Stimulated activated CD4-positive, alpha-beta T cell treated with anti-CD3 and anti-CD28 coated beads, Interleukin-12 subunit alpha, Interleukin-12 subunit beta, amount 100 ng/mL, for 48 hours (primary cell): ENCODE measurements at places on chromosomes 6 and 20.

DNA sequence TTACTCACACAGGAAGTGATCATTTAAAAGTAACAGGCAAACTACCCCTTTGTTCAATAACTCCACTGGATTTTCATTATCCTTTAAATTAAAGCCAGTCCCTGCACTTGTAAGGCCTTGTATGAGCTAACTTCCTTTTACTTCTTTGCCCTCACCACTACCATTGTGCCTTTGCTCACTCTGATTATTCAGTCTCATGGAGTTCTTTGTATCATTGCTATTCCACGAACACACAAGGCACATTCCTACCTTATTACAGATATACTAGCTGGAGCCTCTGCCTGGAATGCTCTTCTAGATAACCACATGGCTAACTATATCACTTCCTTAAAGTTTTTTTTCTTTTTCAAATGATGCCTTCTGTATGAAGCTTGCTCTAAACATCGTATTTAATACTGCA is 748.6 kb upstream of the HS3ST5 start:
- DNase-seq, result no peak

DNA sequence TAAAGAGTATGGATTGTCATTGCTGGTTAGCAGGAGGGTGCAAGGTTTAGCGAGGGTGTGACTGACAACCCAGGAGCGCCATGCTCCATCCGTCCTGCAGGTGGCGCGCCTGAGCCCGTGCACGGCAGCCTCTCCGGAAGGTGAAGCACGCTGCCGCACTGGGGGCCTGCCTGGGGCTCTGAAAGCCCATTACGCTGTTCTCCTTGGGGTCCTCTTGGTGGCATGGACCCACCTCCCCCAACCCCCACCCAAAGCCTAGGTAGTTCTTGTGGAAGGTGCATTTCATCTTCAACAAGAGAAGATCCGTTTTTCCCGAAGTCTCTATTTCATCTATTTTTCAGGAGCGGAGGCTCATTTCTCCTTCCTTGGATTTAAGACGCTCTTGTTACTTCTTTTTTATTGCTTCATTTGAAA is 197.4 kb upstream of the KCNG1 start:
- peak; percentile 49 for DNase-seq

- DNase-seq, result no peak
Observed at GRCh38 chr20:32125506-32125905, 16.0 kb downstream of the TM9SF4 start.

DNA sequence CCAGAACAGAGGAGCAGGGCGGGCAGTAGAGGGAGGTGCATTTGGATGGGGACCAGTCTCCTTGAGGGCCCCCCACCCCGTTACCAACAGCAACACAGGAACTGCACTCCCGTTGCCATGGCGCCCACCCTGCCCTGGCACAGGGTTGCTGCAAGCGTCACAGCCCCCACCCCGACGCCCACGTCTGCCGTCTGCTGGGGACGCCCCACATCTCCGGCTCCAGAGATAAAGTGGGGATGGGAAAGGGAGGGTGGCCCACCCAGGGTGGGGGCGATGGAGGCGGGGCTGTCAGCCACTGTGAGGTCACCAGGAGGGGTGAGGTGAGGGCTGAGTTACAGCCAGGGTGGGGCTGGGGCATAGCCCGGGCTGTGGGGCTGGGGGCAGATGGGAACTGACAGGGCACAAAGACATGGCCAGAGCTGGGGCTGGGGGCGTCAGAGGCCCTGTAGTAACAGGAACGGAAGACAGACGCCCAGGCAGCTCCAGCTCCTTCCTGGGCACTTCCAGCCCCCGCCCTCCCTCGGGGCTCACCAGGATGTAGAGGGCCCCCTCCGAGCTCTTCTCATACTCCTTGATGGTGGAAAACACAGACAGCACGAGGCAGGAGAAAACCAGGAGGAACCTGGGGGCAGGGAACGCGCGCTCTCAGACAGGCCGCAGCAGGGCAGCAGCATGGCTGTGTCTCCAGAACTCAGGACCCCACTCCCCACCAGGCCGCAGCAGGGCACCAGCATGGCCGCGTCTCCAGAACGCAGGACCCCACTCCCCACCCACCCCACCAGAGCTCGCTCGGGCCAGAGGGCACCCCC is 26.0 kb downstream of the KCNQ2 start:
- no peak for DNase-seq

GRCh38 chr6:105507811-105508210 is 104.9 kb upstream of the PREP start:
- no peak for DNase-seq

DNA sequence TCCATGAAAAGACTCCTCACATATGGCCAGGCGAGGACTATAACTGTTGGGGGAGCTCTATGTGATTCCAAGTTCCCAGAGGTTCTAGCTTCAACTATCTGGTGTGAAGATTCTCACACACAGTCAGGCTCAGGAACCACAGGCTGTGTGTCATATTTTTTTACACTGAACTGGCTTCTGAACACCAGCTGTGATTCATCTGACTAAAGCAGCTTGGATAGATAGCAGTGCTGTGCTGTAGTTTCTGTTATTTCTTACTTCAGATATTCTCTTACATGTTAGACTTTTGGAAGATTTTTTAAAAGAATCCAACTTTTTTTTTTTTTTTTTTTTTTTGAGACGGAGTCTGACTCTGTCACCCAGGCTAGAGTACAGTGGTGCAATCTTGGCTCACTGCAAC is 140.7 kb upstream of the MCHR2 start:
- DNase-seq, result no peak

DNA sequence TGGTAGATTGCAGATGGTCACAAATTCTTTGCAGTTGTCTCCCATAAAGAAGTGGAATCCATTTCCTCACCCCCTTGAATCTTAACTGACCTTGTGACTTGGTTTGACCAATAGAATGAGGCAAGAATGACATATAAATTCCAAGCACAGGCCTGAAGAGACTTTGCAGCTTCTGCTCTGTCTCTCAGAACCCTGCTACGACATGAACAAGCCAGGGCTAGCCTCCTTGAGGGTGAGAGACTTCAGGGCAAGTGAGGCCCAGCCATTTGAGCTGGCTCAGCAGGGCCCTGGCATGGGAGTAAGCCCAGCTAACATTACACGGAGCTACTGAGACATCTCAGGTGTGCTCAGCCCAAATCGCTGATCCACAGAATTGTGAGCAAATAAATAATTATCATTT is 216.3 kb upstream of the MAN1A1 start:
- DNase-seq, result no peak

- no peak for DNase-seq
Observed at GRCh38 chr20:24533449-24533848, 64.0 kb downstream of the SYNDIG1 start.

GRCh38 chr20:40173872-40174271 is 515.2 kb downstream of the MAFB start:
- no peak for DNase-seq

- no peak for DNase-seq
Observed at GRCh38 chr6:169787797-169788196, 36.4 kb downstream of the ERMARD start.

DNA sequence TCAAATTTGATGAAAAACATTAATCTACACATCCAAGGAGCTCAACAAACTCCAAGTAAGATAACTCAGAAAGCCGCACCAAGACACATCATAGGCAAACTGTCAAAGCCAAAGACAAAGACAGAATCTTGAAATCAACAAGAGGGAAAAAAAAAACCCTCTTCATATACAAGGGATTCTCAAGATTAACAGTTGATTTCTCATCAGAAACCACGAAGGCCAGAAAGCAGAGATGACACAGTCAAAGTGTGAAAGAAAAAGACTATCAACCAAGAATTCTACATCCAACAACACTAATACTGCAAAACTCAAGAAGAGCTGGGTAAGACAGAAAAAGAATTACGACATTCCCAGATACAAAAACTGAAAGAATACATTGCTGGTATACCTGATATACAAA is 73.8 kb downstream of the CDK19 start:
- no peak for DNase-seq

DNA sequence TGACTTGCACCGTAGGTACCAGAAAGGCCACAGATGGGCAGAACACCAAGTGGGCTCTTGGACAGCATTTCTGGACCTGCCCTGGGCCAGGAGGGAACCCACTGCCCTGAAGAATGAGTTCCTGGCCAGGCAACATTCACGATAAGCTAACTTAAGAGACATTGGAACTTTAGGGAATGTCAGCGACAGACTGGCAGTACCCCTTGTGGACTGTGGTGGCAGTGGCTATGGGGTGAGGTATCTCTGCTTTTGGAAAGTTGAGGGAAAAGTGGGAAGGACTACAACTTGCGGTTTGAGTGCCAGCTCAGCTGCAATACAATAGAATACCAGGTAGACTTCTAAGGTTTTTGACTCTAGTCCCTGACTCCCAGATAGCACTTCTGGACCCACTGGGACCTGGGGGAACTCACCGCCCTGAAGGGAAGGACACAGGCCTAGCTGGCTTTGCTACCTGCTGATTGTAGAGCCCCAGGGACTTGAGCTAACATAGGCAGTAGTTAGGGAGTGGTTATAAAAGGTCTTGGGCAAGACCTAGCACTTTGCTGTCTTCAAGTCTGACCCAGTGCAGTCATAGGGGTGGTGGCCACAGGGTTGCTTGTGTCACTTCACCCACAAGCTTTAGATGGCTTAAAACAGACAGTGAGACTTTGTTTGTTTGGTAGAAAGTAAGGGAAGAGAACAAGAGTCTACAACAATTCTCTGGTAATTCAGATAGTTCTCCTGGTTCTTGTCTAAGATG is 617.6 kb downstream of the COL12A1 start:
- DNase-seq, result no peak

- no peak for DNase-seq
Observed at GRCh38 chr6:48835421-48835958, 627.6 kb downstream of the MMUT start.

- no peak for DNase-seq
Observed at GRCh38 chr6:34592208-34592952, 36.3 kb upstream of the SPDEF start.

- no peak for DNase-seq
Observed at GRCh38 chr6:157524735-157525134, 143.7 kb downstream of the ZDHHC14 start.

DNA sequence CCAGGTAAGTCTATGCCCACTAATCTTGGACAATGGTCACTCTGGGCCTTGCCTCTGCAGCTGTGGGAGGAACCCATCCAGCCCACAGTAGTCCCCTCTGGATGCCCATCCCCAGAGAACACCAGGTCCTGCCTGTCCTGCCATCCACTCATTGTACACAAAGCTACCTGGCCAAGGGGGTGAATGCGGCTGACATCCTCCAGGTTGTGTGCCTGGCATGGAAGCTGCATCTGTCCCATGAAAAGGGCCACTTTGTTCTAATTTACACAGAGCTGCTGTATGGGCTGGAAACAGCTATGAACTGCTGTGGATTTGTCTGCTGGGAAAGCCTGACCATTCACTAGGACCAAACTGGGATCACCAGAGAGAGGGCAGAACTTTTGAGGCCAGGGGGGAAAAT is 324.8 kb downstream of the LRFN2 start:
- DNase-seq, result no peak

DNA sequence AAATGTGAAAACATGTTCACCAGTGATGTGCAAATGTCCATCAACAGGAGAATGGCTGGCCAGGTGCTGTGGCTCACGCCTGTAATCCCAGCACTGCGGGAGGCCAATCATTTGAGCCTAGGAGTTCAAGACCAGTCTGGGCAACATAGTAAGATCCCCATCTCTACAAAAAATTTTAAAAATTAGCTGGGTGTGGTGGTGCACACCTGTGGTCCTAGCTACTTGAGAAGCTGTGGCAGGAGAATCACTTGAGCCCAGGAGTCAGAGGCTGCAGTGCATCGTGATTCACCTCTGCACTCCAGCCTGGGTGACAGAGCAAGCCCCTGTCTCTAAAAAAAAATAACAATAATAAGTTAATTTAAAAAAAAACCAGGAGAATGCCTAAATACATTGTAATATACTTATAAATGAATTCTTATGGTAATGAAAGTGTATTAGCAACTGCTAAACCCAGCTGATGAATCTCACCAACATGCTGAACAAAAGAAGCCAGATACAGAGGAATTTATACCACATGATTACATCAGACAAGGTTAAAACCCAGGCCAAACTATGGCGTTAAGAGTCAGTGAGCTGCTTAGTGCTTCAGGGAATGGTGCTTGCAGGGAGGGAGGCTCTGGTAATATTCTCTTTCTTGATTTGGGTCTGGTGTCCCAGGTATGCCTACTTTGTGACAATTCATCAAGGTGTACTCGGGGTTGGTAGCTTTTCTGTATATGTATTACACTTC is 36.4 kb downstream of the RPP40 start:
- DNase-seq, result no peak

- DNase-seq, result no peak
Observed at GRCh38 chr6:87282743-87283142, 39.6 kb upstream of the SMIM8 start.

DNA sequence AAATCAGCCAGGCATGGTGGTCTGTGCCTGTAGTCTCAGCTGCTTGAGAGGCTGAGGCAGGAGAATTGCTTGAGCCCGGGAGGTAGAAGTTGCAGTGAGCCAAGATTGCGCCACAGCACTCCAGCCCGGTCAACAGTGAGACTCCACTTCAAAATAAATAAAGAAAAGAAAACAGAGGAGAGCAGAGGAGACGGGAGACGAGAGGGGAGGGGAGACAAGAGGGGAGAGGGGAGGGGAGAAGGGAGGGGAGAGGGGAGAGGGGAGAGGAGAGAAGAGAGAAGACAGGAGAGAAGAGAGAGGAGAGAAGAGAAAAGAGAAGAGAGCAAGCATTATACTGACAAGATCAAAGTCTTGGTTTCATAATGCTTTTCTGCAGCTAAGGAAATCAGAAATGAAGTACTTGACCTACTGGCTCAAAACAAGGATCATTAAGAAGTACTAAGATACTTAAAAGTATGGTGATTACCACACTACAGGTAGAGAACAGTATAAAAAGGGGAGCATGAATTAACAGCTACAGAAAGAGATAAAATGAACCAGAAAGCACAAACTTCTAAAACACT is 30.5 kb downstream of the FAM8A1 start:
- DNase-seq, result no peak

DNA sequence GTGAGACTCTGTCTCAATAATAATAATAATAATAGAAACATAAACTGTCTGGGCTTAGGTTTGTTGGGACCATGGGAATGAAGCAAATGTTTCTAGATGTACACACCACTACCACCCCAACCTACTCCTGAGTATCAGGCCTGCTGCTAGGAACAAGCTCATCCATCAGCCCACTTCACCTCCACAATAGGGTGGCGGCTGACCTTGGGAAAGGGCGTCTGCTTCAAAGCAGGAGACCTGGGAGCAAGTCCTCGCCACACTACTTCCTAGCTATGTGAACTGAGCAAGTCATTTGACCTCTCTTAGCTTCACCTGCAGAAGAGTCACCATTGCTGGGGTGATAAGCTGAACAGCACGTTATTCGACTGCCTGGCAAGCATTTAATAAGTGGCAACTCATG is 3.1 kb upstream of the FOXP4 start:
- DNase-seq, result no peak

DNA sequence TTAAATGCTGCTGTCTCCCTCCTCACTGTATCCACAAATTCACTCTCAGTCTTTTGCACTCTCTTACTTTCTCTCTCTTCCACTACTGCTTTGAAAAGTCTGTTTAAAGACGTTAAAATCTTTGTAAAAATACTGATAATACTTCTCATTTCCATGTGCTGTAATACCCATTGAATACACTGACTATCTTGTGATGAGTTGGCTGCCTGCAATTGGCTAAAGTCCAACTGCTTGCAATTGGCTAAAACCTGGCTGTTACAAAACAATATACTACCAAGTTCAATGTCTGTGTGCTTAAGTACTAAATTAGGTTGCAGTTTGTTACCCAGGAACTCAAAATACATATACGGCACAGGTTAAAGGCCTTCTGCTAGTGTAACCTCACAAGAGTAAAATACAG is 264.8 kb downstream of the THBS2 start:
- no peak for DNase-seq

GRCh38 chr20:63089051-63089907 is 82.5 kb upstream of the BHLHE23 start:
- no peak for DNase-seq
